ENCODE measurements at places on chromosomes 2 and 18.

GRCh38 chr2:26651470-26651771 is 10.3 kb upstream of the CIB4 start:
- no peak for DNase-seq

- DNase-seq = peak; percentile 46
These were observed 213.4 kb upstream of the GATA6 start for GRCh38 chr18:21955757-21956652.

GRCh38 chr2:98093611-98094010 is 6.6 kb downstream of the VWA3B start:
- DNase-seq = no peak

DNA sequence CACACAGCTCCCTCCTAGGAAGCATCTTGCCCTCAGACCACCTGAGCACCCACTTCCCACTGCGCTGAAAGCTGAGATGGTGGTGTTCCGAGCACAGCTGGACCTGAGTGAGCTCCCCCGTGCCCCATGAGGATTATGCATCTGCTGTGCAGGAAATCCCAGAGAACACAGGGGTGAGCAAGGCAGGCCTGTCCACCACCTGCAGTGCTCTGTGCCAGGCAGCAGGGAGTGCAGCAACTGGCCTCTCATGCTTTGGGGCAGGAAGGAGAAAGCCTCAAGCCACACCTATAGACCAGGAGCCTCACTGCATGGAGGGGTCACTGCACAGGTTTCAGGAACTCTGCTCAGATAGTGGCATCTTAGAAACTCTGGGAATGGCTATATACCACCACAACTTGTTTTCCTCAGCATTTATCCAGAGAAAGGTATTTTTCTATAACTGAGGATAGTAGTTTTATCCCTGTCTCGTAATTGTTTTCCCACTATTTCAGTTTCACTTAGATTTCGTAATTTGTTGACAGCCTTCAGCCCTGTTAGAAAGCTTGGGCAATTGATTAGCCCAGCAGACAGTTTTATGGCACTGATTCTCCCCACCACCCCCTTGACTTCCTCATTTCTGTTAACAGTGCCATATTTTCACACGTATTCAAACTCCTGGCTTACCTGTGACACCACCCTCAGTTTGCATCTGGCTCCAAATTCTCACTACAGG is 144.3 kb upstream of the DAPL1 start:
- no peak for DNase-seq

GRCh38 chr2:177554365-177554764 is 161.8 kb downstream of the AGPS start:
- DNase-seq = no peak

DNA sequence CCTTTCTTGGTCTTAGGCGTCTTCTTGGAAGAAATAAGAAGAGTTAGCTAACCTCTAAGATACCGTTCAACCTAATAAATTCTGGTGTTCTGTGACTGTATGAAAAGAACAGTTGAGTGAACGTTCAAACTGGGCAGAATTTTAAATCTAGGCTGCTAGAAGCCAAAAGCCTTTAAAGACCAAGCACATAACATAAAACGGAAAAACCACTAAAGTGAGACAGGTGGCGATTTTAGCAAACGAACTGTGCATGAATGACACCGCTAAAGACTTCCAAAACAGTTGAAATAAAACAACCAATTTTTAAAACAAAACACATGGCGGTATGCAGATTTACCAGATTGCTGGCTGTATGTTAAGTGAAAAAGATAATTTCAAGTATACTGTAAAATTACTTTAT is 73.1 kb downstream of the GALNT13 start:
- no peak for DNase-seq

- no peak for DNase-seq
These were observed 36.8 kb downstream of the NPAS2 start for GRCh38 chr2:100856732-100857131.

- no peak for DNase-seq
These were observed 55.9 kb upstream of the RPE start for GRCh38 chr2:209946539-209946938.

DNA sequence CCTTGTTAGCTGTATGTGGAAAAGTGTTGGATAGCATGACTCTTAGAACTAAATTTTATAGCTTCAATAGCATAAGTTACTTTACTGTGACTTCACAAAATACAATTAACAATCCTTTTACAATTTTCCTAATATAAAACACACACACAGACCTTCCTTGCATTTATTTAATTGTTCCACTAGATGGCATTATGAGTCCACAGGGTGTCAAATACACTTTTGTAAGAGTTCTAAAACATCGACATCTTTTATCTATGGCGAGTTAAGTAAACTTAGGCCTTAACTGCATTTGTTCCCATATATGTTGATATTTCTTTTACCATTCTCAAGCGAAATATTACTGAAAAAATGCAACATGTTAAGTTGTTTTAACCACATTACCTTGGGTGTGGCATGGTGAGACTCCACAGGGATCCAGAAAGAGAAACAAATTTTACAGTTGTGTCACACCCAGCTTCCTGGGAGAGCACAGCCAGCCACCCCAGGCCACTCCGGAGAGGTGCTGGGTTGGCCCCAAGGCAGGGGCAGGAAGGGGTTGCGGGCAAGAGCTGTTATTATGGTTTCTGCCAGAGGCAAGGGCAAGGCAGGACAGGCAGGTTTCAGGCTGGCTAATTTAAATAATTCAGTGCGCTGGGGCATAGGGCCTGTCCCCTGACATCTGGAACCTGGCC is 312.4 kb upstream of the MC4R start:
- DNase-seq = no peak

DNA sequence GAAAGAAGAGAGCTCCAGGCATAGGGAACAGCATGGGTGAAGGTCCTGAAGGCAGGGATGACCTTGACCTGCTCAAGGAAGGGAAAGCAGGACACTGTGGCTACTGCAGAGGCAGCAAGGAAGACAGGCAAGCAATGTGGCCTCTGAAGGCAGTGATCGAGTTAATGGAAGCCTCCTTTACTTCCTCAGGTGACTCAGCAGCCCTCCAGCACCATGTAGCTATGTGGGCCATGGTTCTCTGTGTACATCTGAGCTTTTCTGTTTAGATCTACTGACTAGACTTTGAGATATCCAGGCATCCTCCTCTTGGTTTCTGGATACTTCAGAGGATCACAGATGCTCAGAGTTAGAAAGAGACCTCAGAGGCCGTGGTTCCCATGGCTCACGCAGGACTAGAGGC is 107.3 kb upstream of the PID1 start:
- no peak for DNase-seq

DNA sequence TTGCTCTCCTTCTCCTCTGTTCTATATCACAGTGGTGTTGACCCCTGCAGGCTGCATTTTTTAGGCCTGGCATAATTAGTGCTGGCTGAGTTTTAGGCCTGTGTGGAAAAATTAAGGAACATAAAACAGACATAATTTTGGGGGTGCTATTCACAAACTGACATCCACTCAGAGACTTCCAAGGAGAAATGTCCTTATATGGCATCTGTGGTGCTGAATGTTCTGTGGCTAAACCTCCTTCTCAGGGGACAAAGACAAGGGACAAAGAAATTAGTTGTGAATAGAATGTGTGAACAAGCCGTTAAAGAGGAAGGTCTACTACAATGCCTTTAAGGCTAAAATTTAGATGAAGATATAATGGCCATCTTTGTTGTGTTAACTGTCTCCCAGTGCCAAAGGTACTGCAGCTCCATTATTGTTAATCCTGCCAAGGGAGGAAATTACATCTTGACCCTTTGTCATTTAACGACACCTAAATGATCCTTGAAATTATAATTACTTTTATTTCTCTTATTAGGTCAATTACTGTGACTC is 870.0 kb upstream of the CHAC2 start:
- DNase-seq = no peak

DNA sequence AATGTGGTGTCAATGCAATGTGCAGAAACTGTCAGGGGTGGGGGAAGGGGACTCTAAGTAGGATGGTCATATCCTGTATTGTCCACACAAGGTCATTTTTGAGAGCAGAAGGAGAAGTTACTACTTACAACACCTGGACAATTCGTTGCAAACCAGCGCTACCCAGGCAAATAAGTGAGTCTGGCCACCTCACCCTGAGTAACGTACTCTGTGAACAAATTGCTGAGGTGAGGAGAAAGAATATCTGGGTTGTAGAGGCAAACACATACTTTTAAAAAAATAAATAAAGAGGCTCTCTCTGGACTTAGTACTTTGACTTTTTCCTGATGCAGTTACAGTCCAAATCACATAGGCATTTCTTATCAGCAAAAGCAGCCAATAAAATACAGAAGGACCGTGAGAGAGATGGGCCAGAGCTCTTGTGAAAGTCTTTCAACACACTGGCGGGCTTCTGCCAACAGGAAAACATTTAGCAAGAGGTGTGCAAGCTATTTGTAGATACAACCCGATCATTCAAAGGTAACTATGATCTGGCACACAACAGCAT is 268.2 kb upstream of the ID2 start:
- no peak for DNase-seq

- DNase-seq = no peak
These were observed 14.3 kb downstream of the MALL start for GRCh38 chr2:110101280-110101844.

GRCh38 chr2:231816327-231817026 is 30.2 kb downstream of the COPS7B start:
- DNase-seq = no peak

DNA sequence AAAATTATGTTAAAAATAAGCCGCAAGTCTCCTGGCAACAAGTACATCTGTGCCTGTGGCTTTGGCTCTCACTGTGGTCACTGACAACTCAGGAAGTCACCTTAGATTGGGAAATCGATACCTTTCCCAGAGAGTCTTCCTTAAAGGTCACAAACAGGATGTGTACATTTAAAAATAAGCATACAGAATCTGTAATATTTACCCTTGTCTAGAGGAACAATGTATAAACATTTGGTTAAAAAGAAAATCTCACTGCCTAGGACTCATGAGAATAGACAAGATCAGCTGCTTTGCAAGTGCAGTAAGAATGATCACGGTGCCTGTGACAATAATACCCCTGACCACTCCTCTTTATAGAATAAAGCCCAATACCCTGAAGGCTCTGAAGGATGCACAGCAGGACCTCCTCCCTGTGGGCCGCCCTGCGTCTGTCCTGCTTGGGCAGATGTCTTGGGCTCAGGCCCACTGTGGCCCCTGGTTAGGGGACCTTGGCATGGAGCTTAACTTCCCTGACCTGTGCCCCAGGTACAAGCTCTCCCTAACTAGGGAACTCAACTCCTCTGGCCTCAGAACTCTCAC is 98.0 kb upstream of the MGAT4A start:
- no peak for DNase-seq

GRCh38 chr2:86035376-86035882 is 70.3 kb downstream of the POLR1A start:
- no peak for DNase-seq

DNA sequence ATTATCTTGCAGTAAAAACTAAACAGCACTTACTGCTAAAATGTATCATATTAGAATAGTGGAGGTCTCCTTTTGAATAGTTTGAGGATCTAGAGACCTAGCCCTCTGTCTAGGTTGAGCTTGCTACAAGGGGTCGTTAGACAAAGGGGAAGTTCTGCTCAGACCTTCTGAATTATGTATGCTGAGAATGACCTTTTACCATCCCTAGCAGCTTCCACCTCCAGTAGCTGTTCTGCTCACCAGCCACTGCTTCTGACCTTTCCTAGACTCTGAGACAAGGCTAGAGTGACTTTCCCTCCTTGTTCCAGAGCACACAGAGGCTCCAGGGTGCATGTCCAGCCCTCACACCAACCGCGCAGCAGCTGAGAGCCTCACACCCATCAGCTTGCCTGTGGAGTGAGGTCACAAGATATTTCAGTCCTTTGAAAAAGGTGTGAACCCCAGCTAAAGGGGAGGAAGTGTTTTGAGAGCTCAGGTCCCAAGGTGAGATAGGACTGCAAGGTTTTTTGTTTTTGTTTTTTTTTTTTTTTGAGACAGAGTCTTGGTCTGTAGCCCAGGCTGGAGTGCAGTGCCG is 289.3 kb upstream of the TNP1 start:
- no peak for DNase-seq

- DNase-seq = no peak
These were observed 36.6 kb downstream of the FEZ2 start for GRCh38 chr2:36561237-36561944.

All from right renal pelvis (tissue), 4 donors.